Cerebellar cortex (tissue), 1 donor: ENCODE measurements at places on chromosomes 7 and 10.

GRCh38 chr7:121486590-121486989 lies 90.5 kb upstream of the FAM3C start:
- no peak for DNase-seq

DNA sequence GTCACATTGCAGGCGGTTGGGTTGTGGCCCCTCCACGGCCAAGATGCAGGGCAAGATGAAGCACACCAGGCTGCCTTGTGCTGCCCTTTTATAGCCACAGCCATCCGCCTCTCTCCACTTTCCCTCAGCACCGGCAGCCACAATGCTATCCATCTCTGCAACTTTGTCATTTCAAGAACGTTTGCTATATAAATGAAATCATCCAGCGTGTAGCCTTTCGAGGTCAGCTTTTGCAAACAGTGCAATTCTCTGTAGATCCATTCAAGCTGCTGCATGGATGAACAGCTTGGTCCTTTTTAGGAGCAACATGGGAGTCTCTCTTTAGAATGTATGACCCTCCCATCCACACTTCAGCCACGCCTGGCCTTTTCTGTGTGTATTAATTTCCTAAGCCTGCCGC lies 6.4 kb upstream of the IL15RA start:
- no peak for DNase-seq

DNA sequence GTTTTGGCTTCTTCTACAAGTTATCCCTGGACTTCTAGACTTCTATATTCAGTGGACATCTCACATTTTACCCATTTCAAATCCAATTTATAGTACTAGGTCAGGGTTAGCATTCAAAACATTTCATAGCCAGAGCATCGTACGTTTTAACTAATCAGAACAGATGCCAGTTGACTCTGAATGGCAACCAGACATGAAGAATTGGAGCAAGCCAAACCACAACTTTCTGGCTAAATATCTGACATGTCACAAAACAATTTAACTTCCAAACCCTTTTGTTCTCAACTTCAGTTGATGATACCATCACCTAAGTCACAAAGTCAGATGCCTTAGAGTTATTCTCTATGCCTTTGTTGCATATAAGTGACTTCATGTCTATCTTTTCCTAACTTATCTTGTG lies 1105.7 kb downstream of the XPNPEP1 start:
- DNase-seq, result no peak

DNA sequence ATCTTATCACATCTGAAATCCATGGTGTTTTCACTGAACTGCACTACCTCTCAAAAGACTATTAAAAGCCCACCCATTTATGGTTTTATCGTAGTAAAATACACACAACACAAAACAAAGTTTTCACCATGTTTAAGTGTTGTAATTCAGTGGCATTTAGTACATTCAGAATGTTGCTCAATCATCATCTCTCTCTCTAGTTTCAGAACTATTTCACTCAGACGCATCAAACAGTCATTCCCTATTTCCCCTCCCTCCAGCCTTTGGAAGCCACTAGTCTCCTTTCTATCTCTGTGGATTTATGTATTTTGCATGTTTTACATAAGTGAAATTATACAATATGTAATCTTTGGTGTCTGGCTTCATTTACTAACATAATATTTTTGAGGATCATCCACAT lies 332.6 kb downstream of the TNS3 start:
- no peak for DNase-seq

GRCh38 chr10:79904671-79905321 lies 44.1 kb downstream of the SFTPD start:
- DNase-seq, result peak; percentile 34

GRCh38 chr10:24425151-24425550 lies 216.2 kb downstream of the KIAA1217 start:
- no peak for DNase-seq

GRCh38 chr7:132415259-132415658 lies 161.0 kb downstream of the PLXNA4 start:
- DNase-seq, result no peak

GRCh38 chr7:23332910-23333612 lies 33.9 kb downstream of the MALSU1 start:
- no peak for DNase-seq

DNA sequence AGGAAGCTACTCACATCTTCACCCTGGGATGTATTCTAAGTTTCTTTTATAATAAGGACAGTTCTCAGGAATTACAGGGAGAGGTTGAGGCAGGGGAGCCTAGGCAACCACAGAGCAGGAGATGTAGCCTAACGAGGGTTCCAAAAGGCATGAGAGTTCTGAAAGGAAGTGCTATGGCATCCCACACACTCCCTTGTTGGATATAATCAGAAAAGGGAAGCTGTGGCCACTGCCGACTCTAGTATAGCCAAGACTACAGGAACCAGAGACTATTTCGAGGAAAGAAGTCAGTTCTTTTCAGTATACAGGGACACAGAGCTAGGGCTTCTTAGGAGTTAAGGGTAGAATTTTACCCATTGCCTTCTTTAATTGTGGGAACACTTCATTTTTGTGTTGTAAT lies 11.0 kb downstream of the PRR15 start:
- no peak for DNase-seq

GRCh38 chr10:72044417-72045041 lies 43.8 kb downstream of the SPOCK2 start:
- DNase-seq, result peak; percentile 64

- DNase-seq, result peak; percentile 5
Measured at GRCh38 chr7:73891178-73891885, 30.4 kb downstream of the TMEM270 start.

DNA sequence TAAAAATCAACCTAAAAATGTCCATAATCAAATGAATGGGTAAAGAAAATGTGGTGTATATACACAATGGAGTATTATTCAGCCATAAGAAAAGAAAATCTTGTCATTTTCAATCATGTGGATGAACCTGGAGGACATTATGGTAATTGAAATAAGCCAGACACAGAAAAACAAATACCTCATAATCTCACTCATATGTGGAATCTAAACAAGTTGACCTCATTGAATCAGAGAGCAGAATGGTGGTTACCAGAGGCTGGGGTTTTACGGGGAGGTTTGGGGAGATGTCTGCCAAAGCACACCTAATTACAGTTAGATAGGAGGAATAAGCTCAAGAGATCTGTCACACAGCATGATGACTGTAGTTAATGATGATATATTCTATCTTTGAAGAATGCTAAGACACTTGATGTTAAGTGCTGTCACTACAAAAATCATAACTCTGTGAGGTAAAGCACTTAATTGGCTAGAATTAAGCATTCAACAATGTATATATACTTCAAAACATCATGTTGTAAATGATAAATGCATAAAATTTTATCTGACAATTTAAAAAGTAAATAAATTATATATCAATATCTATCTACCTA lies 39.1 kb upstream of the TNPO3 start:
- DNase-seq, result no peak

DNA sequence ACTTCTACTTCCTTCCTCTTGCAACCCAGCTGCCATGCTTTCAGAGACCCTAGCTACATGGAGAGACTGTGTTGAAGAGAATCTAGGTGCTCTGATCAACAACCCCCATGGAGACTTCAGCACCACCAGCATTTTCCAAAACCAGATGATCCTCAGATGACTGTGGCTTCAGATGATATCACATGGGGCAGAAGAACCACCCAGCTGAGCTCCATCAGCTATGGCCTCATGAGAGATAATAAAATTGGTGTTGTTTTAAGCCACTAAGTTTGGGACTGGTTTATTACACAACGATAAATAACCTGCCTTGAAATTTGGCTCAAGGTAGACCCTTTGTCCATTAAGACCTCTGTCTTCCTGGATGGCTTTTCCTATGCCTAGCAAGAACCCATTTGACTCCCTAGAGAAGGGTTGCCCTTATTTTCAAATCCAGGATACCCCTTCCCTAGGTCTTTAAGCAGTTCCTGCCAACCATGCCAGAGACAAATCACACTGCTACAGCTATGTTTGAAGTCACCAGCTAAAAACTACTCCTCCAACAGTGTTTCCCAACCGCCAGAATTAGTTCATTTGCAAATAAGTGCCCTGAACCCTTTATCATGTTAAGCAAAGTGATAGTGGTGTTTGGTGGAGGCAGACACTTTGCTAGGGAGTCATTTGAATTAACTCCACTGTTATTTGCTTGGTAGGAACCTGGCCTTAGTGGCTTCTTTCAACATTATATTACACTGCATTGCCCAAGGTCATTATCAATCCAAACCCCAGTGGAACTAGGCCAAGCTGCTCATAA lies 136.9 kb upstream of the PALS2 start:
- DNase-seq, result no peak

- DNase-seq, result peak; percentile 40
Measured at GRCh38 chr10:103854686-103855391, 537 bp downstream of the SH3PXD2A start.

- DNase-seq, result no peak
Measured at GRCh38 chr7:121330053-121330833, 1.4 kb downstream of the WNT16 start.

DNA sequence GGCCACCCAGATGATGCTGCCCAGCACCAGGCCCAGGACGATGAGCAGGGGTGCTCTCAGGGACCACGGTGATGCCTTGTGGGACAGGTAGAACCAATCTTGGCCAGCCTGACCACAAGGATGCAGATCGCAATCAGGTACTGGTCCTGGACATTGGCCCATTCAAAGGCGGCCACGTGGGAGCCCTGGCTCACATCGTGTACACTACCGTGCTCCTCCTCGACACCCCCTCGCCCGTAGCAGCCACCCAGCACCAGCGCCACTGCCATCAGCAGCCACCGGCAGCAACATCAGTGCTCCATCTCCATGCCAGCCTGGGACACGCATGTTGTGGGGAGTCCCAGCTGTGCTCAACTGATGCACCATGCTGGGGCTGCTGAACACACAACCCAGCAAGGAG lies 39.0 kb downstream of the AGAP6 start:
- DNase-seq, result no peak

DNA sequence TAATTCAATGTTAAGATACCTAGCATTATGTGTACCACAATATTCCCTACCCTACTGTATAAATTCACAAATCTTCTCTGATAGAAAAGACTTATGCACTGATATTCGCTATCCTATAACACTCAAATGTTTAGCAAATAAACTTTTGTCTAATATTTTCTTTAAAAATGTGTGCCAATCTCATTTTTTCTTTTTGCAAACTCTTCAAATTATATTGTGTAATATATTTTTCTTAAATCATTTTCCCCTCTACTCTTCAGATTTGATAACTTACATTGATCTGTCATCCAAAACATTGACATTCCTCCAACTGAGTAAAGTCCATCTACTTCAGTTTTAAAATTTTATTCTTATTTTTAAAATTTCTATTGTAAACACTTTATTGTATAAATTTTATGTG lies 240.2 kb upstream of the CNTNAP2 start:
- DNase-seq, result no peak

- no peak for DNase-seq
Measured at GRCh38 chr7:110704225-110704624, 386.7 kb upstream of the LRRN3 start.

- no peak for DNase-seq
Measured at GRCh38 chr10:89555688-89556445, 20.5 kb upstream of the SLC16A12 start.

DNA sequence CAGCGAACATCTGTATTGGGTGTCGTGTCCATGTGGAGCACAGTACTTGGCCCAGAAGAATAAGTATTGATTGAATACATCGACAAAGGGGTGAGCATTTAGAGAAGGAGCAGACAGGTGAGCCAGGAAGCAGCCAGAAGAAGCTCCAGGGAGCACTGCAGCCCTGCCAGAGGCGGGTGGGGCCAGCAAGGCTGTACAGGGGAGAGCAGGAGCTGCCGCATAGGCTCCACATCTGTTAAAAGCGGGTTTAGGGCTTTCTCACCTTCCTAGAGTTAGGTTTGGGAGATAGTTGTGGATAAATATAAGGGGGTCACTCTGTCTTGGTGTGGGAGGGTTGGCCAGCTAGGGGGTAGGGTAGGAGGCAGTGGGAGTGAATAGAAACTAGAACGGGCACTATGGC lies 1.3 kb upstream of the CPA1 start:
- no peak for DNase-seq

GRCh38 chr10:120788771-120789170 lies 62.4 kb upstream of the WDR11 start:
- no peak for DNase-seq

- DNase-seq, result no peak
Measured at GRCh38 chr10:126993208-126993607, 88.0 kb downstream of the DOCK1 start.

- no peak for DNase-seq
Measured at GRCh38 chr10:91624633-91625032, 8.2 kb downstream of the PPP1R3C start.

DNA sequence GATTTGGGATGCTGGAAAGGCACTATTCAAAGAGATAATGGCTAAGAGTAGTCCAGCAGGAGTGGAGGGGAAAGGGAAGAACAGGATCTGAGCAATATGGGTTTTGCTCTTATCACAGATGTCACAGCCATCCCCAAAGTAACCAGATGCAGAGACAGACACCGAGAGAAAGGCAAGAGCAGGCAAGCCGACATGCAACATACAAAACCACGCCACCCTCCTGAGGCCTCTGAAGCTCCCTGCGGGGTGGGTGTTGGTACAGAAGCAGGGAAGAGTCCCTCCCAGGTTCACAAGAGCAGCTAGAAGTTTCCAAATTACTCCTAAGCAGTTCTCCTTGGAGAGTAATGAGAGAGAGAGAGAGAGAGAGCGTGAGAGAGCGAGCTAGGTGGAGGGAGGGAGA lies 10.8 kb upstream of the C10orf53 start:
- DNase-seq, result no peak

DNA sequence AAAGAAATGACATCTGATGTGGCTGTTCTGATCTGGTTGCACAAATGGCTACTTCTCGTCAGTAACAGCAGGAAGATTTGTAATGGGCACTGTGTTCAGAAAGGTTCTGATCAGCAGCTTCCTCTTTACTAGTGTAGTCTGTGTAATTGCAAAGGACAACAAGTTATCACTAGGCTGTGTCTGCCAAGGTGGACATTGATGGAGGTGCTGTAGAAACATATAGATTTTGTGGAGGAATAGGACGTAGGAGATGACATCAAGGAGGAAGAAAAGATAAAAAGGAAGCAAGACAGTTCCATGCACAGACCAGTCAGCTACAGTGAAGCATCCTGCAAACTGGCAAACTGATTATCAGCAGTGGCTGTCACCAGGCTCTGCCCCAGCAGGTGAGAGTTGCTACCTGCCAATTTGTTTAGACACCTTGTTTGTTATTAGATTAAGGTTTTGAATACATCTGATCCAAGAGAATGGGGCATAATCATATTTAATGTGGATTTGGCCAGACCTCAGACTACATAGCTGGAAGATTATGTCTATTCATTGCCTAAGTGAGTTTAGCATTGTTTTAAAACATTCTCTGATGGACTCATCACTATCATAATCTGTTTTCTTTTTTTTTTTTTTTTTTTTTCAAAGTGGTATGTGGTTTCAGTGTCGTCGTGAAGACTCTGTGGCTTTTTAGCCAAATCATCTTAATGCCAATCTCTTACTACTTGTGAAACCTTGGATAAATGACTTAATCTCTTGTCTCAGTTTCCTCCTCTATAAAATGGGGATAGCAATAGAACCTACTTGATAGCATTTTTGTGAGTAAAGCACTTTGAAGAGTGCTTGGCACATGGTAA lies 417.9 kb upstream of the LRGUK start:
- DNase-seq, result peak; percentile 56

GRCh38 chr10:3825862-3826351 lies 40.9 kb upstream of the KLF6 start:
- DNase-seq, result no peak
